Tibial nerve (tissue), 4 donors: ENCODE measurements at places on chromosomes 2 and 18.

DNA sequence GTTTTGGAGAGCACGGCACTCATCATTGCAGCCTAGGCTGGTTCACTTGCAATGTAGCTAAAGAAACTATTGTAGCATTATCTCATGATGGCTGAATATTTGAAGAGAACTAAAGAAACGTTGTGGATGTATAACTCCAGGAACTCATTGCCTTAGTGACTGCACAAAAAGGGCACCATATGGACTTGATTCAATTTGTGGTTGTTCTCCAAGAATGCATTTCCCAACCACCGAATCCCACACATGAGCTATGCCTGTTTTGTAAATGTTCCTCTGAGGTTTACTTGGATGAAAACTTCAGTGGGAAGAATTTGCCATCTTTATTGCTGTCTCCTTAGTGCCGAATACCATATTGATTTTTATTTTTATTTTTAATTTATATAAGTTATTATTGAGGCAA is 43.5 kb downstream of the DOK6 start:
- no peak for DNase-seq

DNA sequence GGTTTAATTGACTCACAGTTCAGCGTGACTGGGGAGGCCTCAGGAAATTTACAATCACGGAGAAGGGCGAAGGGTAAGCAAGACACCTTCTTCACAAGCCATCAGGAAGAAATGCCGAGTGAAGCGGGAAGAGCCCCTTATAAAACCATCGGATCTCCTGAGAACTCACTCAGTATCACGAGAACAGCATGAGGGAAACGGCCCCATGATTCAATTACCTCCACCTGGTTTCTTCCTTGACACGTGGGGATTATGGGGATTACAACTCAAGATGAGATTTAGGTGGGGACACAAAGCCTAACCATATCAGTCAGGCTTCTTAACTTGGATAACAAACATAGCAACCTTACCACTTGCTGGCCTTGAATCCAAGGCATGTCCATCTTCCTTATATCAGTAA is 289.0 kb upstream of the STON1 start:
- no peak for DNase-seq

GRCh38 chr18:53605198-53605597 is 619.3 kb downstream of the MBD2 start:
- DNase-seq = no peak

GRCh38 chr2:84939426-84940087 is 31.4 kb upstream of the KCMF1 start:
- DNase-seq = no peak

DNA sequence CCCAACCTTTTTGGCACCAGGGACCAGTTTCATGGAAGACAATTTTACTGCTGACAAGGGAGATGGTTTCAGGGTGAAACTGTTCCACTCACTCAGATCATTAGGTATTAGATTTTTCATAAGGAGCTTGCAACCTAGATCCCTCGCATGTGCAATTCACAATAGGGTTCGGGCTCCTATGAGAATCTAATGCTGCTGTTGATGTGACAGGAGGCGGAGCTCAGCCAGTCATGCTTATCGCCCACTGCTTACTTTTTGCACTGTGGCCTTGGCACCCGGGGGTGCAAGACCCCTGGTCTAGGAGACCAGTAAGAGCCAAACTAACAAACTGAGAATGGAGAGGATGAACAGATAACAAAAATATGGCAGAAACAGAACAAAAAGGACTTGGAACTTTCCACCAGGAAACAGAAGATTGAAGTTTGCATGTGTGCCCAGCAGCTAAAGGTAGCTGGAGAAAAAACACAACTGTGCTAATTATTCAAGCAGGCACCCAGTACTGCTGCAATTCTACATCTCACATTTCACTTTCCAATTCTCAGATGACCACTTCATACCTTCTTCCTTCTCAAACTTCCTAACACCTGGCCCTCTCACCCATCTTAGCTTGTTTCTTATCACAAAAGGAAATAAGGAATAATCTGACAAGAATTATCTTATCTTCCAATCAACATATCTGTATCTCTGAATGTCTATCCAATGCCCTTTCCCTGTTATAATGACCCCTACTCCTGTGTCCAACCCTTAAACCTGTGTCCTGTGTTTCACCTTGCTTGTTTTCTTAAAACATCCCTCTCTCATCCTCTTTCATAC is 24.8 kb downstream of the SP3 start:
- DNase-seq = no peak

DNA sequence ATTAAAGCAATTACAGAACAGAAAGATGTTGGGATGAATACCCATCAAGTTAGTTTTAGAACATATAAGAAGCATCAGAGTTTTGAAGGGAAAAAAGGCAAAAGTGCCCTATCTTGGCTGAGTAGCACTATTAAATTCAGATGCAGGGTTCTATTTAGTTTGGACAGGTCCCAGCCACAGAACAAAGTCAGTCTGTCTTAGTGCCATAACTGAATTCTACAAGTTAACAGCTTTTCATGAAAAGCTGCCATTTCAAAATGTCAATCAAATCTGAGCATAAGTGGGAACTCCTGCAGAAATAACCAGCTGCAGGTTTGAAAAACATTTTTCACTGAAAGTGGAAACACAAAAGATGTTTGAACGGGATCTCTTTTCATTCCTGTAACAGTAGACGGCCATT is 160.4 kb downstream of the SRBD1 start:
- no peak for DNase-seq

GRCh38 chr18:56647951-56648893 is 2.9 kb upstream of the WDR7 start:
- DNase-seq = no peak

- no peak for DNase-seq
These were observed 195.5 kb downstream of the CDCA7 start for GRCh38 chr2:173550143-173550542.

DNA sequence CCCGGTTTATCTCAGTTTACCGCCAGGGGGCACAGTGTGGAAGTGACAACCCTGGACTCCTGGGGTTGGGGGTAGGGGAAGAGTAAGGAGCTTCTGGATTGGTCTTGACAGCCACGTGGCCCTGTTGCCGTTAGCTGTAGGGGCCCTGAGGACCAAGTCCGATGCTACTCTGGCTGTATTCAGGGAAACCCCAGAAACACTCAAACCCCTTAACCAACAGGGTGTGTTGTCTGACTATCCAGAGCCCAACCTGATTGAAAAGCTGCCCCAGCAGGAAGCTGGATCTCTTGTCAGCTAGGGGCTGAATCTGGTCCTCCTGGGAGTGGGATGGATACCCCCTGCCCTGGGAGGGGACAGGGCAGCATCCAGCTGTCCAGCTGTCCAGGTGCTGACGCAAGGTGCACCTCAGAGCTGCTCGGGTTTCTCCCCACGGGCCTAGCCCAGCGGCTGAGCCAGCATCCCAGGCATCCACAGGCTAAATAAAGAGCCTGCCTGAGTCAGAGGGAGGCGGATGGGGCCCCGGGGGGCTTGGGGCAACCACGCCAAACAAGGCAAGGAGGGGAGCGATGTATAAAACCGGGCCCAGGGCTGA is 3.1 kb upstream of the GMPPA start:
- DNase-seq = peak; percentile 59
